AG10803 (cell line): ENCODE measurements at places on chromosomes 13 and 19.

- no peak for DNase-seq
Observed at GRCh38 chr13:66329988-66330451, 900.1 kb downstream of the PCDH9 start.

DNA sequence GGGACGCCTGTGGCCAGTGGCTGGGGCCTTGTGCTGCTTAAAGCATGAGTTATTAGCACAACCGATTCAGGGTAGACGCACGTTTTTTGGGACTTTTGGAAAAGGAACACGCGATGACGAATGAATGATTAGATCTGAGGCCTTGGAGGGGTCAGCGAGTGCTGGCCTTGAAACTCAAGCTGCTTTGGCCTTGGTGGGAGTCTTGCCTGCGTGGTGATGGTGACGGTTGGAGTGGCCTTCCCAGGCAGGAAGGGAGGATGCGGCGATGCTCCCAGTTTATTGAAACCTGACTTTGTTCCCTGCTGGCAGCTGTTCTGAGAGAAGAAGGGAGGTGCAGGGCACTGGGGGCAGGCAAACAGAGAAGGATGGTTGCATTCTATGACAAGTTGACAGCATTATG is 63.1 kb upstream of the RNF113B start:
- DNase-seq = no peak

DNA sequence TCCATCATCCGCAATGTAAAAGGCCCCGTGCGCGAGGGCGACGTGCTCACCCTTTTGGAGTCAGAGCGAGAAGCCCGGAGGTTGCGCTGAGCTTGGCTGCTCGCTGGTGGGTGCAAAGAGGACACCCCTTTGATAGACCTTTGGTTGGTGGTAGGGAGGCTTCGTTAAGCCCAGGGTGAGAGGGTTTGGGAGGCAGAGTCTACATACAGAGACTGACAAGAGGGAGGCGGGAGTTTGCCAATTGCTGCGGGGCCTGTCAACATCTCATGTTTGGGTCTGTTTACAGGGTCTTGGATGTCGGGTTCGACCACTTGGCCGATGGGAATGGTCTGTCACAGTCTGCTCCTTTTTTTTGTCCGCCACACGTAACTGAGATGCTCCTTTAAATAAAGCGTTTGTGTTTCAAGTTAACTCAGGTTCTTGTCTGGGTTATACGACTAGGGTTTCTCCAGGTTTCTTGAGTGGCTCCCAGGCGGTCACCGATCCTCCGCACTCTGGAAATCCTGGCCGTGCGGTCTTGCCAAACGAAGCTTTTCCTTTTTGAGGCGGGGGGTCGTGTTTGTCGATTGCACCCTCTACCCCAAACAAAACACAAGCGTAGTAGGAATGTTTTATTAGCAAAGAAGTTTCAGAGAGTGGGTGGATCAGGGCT is 816 bp downstream of the RPS28 start:
- no peak for DNase-seq

GRCh38 chr13:75359266-75359665 is 122.7 kb downstream of the TBC1D4 start:
- peak; percentile 92 for DNase-seq

DNA sequence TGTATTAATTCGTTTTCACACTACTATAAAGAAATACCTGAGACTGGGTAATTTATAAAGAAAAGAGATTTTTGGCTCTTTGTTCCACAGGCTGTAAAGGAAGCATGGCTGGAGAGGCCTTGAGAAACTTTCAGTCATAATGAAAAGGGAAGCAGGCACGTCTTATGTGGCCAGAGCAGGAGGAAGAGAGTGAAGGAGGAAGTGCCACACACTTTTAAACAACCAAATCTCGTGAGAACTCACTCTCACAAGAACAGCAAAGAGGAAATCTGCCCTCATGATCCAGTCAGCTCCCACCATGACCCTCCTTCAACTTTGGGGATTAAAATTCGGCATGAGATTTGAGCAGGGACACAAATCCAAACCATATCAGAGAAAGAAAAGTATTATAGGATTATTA is 1255.9 kb upstream of the MIR17HG start:
- DNase-seq = no peak

GRCh38 chr19:43781630-43782310 is 997 bp upstream of the KCNN4 start:
- no peak for DNase-seq

- DNase-seq = no peak
Observed at GRCh38 chr13:48542138-48542537, 9.3 kb upstream of the RCBTB2 start.
